RWPE1 (cell line): ENCODE measurements at places on chromosomes 2 and 18.
A peak's percentile ranks its signal among the peaks of the same experiment; 100 is the strongest.

GRCh38 chr2:239489481-239489880, 88.7 kb upstream of the HDAC4 start:
- DNase-seq: no peak

DNA sequence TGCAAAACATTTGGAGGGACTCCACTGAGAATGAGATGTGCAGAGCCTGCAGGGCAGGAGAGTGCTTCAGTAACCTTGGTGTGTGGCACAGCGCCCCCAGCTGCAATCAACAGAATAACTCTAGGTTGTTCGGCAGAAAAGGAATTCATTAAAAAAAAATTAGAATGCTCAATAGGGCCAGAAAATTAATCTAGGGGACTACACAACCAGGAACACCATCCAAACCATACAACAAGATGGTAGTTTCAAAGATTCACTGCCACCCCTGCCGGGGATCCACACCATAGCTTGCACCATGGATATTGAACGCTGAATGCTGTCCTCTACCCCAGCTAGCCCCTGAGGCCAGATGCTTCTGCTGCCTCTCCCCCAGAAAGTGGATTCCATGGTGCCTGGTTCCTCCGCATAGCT, 50.1 kb downstream of the THUMPD2 start:
- DNase-seq: peak; percentile 44

- no peak for DNase-seq
These were observed 253.8 kb downstream of the AFF3 start for GRCh38 chr2:99888617-99889016.

GRCh38 chr2:239113171-239113570, 265.3 kb downstream of the TWIST2 start:
- no peak for DNase-seq

- DNase-seq: no peak
These were observed 79.6 kb downstream of the OSBPL6 start for GRCh38 chr2:178273787-178274360.
